ENCODE measurements at places on chromosomes 7 and 10.

- no peak for DNase-seq
These were observed 15.1 kb downstream of the GPR26 start for GRCh38 chr10:123681285-123681684.

GRCh38 chr7:98729121-98729520 lies 112.0 kb downstream of the NPTX2 start:
- no peak for DNase-seq

DNA sequence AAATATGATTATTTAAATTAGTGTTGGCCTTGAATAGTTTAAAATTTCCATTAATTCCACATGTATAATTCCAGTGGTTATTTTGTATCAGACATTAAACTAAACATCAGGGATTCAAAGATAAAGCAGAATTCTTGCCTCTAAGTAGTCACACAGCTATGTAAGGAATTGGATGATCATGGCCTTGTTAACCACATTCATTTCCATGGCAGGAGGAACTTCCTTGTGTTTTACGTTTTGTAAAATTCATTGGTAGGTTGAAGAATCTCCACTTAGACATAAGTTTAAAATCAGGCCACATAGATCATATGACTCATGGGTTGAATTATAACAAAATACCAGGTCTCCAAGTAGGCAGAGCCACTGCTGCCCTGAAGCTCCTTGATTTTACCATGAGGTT lies 289.7 kb downstream of the PLXDC2 start:
- DNase-seq = no peak

GRCh38 chr7:158502068-158502750 lies 85.4 kb downstream of the PTPRN2 start:
- DNase-seq = no peak

DNA sequence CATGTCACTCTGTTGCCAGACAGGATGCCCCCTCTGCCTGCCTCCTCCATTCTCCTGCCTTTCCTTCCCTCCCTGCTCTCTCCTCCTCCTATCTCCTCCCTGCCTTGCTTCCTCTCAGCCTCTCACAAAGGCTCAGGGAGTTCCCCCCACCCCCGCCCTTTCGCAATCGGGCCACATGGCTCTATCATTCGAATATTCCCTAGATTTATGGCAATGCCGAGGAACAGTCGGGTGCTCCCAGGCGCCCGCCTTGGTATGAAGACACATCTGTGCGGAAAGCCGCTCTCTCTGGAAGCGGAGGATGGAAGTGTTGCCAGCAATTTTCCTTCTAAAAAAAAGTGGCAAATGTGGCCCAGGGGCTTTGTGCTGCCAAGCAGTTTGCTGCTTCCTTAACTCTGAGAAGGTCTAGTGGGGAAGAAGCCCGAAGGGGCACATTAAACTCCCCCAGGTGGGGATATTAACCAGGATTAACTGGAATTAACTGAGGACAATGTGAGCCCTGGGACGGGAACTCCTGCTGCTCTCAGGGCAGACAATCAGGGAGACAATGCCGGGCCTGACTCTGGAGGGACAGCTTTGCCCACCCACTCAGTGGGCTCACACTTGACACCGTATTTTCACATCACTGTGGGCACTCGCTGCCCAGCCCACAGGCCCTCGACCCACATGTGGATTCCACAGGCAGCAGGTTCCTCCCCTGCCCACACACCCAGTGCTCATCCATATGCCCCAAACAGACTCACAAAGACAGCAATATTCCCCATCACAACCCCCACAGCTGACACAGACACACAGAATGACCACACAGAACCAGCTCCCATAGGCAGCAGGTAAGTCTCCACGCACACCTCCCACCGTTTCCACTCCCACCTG lies 88.4 kb upstream of the SMNDC1 start:
- peak; percentile 67 for DNase-seq

GRCh38 chr7:20198260-20198659 lies 18.9 kb downstream of the MACC1 start:
- no peak for DNase-seq

GRCh38 chr10:71748671-71749191 lies 24.6 kb downstream of the VSIR start:
- no peak for DNase-seq

- no peak for DNase-seq
These were observed 275.6 kb downstream of the SFMBT2 start for GRCh38 chr10:7135188-7135587.

GRCh38 chr7:2545746-2546425 lies 9.4 kb downstream of the BRAT1 start:
- no peak for DNase-seq

DNA sequence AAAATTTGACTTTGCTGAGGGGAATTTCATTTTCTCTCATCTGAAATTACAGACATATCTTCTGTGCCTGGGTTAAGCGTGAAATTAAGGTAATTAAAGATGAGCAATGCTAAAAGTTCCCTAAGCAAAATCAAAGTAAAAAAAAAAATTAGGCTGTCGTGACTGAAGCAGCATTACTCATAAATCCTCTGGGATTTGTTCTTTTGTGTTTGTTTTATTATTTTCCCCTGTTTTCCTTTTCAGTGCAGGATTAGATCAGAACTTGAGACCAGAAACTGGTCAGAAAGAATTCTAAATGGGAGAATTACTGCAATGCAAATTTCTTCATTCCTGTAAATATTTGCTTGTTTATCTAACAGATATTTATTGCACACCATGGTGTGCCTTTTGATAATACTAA lies 141.4 kb upstream of the BET1 start:
- DNase-seq = peak; percentile 47

GRCh38 chr10:62075414-62075813 lies 173.9 kb downstream of the ARID5B start:
- no peak for DNase-seq

- no peak for DNase-seq
These were observed 49.3 kb downstream of the ABCB4 start for GRCh38 chr7:87426160-87426559.

- no peak for DNase-seq
These were observed 139.7 kb downstream of the ATE1 start for GRCh38 chr10:121788115-121788514.

GRCh38 chr10:117547716-117548668 lies 5.4 kb downstream of the EMX2 start:
- no peak for DNase-seq

GRCh38 chr10:31151301-31151700 lies 119.6 kb upstream of the ZNF438 start:
- DNase-seq = no peak

DNA sequence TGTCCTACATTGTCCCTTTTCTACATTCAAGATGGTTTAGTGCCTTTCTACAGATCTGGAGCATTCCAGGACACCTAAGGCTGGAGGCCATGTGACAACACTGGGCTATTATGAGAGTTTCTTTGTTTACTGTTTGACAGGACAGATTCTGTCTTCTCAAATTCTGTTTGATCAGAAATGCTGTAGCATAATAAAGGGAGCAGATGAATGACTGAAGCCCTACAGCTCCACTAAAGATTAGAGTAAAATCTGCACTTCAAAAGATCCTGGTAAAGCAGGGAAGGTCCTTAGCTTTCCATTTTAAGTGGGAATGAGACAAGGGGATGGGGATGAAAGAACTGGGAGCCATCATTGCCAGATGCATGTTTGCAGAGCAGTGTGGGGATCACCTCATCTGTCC lies 38.4 kb downstream of the TMEM229A start:
- no peak for DNase-seq

- no peak for DNase-seq
These were observed 15.1 kb downstream of the CACNB2 start for GRCh38 chr10:18155321-18155720.

DNA sequence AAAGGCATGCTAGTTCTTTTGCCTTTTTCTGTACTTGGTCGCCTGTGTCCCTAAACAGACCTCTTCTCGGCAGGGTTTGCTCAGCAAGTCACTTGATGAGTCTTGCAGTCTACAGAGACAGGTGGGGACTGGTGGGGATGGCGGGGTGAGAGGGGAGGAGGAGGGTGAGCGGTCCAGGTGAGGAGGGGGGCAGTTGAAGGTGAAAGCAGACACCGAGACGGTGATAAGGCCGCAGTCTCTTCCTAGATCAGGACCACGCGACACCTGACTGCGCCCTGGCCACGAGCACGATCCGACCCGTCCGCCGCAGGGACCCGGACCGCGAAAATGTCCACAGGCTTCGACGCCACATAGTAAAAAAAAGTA lies 566 bp downstream of the ASNS start:
- DNase-seq = no peak

- DNase-seq = no peak
These were observed 11.5 kb upstream of the YAE1 start for GRCh38 chr7:39554583-39555165.

DNA sequence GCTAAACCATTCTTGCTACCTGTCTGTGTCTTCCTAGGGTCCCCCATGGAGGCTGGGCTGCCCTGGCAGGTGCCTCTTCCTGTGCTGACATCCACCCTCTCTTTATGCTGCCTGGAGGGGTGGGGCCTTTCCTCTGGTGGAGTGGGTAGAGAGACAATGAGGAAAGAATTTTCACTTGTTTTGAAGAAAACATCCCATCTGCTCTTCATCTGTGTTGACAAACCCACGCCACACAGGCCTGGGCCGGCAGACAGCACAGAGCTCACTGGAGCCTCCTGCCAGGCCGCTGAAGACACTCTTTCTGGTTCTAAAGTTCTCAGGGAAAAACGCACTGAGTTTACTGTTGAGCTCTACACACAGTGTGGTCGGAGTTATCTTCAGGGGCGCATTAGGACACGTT lies 328.2 kb downstream of the GLRX3 start:
- DNase-seq = no peak

- no peak for DNase-seq
These were observed 6.9 kb upstream of the CALML5 start for GRCh38 chr10:5506246-5506645.

DNA sequence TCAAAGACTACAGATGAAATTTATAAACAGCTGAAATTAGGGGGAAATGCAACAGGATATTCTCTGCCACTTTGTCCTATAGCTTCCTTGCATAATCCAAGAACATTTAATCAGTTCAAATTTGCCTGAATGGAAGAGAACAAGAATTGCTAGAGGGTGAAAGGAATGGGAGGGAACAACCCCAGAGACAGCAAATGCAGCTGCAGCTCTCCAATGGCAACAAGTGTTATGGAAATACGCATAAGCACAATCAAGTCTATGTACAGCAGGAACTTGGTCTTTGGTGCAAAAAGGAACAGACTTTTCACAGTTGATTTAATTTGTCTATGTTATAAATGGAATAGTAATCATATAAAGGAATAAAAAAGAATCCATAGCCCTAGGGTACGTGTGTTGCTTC lies 269.0 kb upstream of the ETV1 start:
- DNase-seq = no peak

DNA sequence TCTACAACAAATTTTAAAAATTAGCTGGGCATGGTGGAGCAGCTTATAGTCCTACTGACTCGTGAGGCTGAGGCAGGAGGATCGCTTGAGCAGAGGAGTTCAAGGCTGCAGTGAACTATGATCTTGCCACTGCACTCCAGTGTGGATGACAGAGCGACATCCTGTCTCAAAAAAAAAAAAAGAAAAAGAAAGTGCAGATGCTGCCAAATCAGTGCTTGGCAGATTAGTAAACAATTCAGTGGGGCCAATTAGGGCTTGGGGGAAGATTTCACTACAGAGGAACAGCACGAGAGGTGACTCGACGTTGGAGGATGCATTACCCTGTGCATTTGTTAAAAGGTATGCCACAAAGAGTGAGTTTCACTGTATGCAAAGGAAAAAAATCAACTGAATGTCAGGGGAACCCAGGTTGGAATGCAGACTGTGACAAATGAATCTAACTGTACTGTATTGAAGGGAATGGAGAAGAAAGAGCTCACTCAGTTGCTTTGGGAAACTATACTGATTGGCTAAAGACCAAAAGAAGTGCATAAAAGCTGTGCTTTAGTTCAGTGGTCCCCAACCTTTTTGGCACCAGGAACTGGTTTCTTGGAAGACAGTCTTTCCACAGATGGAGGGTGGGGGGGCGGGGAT lies 31.6 kb downstream of the GARIN1A start:
- DNase-seq = no peak

GRCh38 chr10:51659344-51659743 lies 40.1 kb downstream of the CSTF2T start:
- no peak for DNase-seq

GRCh38 chr10:54853883-54854282 lies 52.9 kb upstream of the PCDH15 start:
- DNase-seq = no peak

- DNase-seq = no peak
These were observed 64.2 kb downstream of the PRLHR start for GRCh38 chr10:118531105-118531852.

GRCh38 chr10:123796736-123797135 lies 94.9 kb downstream of the CPXM2 start:
- DNase-seq = no peak

DNA sequence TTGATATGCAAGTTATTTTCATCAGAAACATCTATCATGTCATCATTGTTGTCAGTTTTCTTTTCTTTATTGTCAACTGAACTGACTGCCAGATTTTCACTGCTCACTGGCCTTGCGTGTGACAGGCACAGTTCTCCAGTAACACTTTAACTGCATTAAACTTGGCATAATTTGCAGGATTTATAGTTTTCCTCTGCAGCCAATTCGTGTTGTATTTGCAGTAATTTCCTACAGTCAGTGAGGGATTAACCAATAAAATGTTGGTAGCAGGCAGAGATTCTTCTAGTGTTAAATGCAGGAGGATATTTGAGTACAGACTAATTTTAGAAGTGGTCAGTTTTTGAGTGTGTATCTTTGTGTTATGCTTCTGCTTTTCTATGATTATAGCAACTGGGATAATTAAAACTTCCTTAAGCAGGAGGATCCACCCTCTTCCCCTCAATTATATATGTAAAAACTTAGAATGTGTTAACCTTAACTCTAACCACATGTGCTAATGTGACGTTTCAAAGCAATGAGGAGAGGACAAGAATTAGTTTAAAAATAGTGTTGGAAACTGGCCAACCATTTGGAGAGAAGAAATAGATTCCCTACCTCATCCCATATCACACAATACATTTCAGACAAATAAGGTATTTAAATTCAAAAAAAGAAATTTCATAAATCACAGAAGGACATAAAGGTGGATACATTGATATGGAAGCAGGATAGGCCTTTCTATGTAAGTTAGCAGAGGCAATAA lies 365.5 kb upstream of the BMPER start:
- DNase-seq = no peak

GRCh38 chr7:107876916-107877315 lies 14.1 kb upstream of the DLD start:
- DNase-seq = no peak

DNA sequence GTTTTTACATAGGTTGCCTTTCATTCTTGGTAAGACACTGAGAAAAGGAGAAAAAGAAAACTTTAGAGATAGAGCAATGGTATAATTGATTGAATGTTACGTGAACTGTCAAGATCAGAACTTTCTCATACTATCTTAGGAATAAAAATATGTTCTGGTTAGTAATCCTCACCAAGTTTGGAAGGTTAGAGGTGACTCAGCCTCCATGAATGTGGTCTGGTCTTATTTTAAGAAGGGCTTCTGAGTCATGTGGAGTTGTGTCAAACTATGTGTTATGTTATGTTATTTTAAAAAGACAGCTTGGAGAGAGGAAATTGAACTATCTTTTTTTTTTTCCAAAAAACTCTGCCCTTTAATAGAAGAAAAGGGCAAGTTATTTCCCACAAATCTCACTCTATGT lies 458.6 kb upstream of the KLF6 start:
- DNase-seq = peak; percentile 99

- no peak for DNase-seq
These were observed 34.2 kb downstream of the CAMK2B start for GRCh38 chr7:44291066-44291732.
